ENCODE measurements at places on chromosomes 12 and 14.
A peak's percentile ranks its signal among the peaks of the same experiment; 100 is the strongest.

DNA sequence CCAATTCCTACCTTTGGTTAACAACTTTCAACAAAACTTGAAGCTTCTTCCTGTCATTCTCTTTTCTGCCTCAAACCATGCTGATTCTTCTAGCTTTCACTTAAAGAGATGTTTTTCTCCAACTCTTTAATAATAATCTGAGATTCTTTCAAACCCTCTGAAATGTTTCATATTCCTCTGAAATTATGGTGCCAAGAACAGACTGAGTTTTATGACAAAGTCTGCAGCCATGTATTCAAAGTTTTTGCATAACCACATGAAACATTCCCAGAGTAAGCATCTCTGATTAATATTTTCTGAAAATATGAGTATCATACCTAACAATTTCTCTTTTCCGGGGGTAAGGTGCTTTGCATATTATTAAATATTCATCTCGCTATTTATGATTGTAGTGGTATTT is 59.1 kb upstream of the DCN start:
- no peak for DNase-seq

DNA sequence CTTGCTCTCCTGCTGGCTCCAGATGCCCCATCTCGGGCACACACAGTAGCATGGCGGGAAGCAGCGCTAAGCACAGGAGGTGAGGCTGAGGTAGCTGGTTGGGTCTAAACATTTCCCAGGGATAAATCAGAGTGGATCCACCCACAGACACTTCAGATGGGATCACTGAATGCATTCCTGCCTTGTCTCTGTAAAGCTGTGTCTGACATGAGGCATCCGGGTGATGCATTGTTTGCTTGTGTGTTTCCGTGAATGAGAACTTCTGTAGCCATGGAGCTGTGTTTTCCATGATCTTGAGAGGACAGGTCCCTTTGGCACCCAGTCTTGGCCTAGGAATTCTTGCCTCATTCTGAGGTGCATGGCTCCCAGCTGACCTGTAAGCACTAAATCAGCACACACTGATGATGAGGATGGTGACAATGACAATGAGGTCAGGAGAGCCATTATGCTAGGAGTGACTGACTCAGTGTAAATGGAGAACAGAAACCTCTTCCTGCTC is 6.7 kb upstream of the KRT75 start:
- DNase-seq = no peak

DNA sequence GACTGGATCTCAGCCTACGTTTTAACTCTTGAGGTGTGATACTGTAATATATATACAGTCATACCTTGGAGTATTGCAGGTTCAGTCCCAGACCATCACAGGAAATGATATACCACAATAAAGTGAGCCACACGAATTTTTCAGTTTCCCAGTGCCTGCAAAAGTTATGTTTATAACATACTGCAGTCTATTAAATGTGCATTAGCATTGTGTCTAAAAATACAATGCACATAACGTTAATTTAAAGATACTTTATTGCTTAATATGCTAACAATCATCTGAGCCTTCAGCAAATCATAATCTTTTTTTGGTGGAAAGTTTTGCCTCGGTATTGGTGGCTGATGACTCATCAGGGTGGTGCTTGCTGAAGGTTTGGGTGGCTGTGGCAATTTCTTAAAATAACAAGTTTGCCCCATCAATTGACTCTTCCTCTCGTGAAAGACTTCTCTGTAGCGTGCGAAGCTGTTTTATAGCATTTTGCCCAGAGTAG is 18.9 kb downstream of the PYROXD1 start:
- peak; percentile 54 for DNase-seq

DNA sequence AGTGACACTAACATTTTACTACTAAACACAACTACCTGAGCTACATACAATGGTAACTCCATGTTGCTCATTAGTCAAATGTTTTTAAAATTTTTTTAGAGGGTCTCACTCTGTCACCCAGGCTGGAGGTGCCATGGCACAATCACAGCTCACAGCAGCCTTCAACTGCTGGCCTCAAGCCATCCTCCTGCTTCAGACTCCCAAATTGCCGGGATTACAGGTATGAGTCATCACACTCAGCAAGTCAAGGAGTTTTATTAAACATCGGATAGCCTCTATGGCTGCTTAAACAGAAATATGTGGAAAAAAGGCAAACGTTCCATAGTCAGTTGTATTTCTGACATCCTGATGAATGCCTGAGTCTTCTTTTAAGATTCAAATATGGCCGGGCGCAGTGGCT is 11.1 kb upstream of the NPFF start:
- DNase-seq = no peak

DNA sequence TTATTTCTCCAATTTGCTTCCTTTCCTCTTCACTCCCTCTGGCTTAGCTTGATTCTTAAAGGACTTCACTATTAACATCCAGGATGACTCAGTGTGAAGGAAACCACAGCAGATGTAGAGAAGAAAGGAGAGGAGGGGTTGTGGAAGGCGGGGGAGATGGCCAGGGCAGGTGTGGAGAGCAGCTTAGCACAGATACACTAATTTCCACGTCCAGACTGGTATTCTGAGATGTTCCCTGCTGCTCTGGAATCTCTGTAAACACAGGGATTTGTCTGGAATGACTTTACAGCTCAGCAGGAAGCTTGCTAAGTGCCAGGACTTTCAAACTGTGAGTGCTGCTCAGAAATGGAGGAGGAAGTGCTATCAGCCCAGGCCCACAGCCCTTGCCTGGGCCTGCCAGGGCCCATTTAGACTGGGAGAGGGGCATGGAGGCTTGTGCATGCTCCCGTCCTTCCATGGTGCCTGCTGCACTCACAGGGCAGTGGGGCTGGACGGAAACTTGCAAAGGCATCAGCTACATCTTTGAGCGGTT is 202.5 kb upstream of the DDHD1 start:
- DNase-seq = no peak

DNA sequence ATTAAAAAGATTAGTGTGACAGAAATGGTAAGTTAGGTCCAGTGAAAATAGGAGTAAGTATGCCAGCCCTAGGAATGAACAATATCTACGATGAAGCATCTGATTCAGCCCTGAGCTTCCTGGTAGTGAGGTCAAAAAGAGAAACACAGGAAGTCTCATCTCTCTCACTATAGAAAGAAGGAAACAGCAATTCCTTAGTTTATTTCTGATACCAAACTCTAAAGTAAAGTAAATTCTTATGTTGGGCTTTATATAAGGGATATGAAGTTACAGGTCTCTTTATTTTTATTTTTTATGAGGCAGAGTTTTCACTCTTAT is 76.7 kb upstream of the RFLNA start:
- DNase-seq = no peak

GRCh38 chr12:85794531-85794930 is 41.7 kb downstream of the RASSF9 start:
- DNase-seq = no peak

Data from central memory CD4-positive, alpha-beta T cell (primary cell).